Thoracic aorta (tissue), 2 donors: ENCODE measurements at places on chromosomes 16 and 17. TPM values are rescaled to one million over a fixed set of nuclear protein-coding genes. Genes with fewer than 3 reads are reported as not detected.

The ADAM11 gene
- total RNA-seq: 5.7 TPM

The NDE1 gene
- total RNA-seq: 37.0 TPM

The KRT28 gene
- not detected for total RNA-seq

The KCNJ18 gene
- total RNA-seq: not detected

The EXOC7 gene
- total RNA-seq: 94.0 TPM

The RDM1 gene
- not detected for total RNA-seq

The FGF11 gene
- 0.68 TPM for total RNA-seq

The TPSG1 gene
- 0.54 TPM for total RNA-seq

The MFAP4 gene
- total RNA-seq: 501 TPM

The SLC6A4 gene
- 1.6 TPM for total RNA-seq

The TAC4 gene
- not detected for total RNA-seq

- peaks cover 14% of the 10 kb centered on the region for H3K36me3 ChIP-seq
- H3K27ac ChIP-seq: no peak overlapping the region
- no peak overlapping the region for H3K4me3 ChIP-seq
- H3K27me3 ChIP-seq: no peaks in the 10 kb centered on the region
- H3K4me1 ChIP-seq: peaks cover 13% of the 10 kb centered on the region
- no peak for DNase-seq
These were observed 21.0 kb upstream of the YWHAE start for GRCh38 chr17:1420981-1421380.

GRCh38 chr16:1923299-1924034, 5.3 kb upstream of the HS3ST6 start:
- H3K27ac ChIP-seq: no peak overlapping the region
- peaks cover 22% of the 10 kb centered on the region for H3K27me3 ChIP-seq
- no peaks in the 10 kb centered on the region for H3K4me1 ChIP-seq
- no peak overlapping the region for H3K4me3 ChIP-seq
- no peak for DNase-seq

DNA sequence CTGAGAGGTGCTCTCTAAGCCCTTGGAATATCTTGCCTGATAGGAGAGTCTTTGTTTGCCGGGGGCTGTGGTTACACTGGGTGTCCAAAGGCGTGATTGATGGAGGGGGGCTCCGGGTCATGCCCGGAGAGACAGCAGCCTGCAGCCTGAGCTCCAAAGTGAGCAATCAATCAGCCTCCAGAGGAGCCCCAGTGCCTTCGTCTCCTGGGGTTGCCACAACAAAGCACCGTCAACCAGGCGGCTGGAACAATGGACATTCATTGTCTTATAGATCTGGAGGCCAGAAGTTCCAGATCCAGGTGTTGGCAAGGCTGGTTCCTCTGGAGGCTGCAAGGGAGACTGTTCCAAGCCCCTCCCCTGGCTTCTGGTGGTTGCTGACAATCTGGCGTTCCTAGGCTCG, 24.0 kb upstream of the GINS2 start:
- no peak for DNase-seq
- no peaks in the 10 kb centered on the region for H3K4me1 ChIP-seq
- H3K27me3 ChIP-seq: no peaks in the 10 kb centered on the region
- no peak overlapping the region for H3K4me3 ChIP-seq
- no peak overlapping the region for H3K27ac ChIP-seq
- no peaks in the 10 kb centered on the region for H3K36me3 ChIP-seq

- no peak for DNase-seq
- H3K27ac ChIP-seq: no peak overlapping the region
- no peak overlapping the region for H3K4me3 ChIP-seq
- H3K4me1 ChIP-seq: peaks cover 7% of the 10 kb centered on the region
- no peaks in the 10 kb centered on the region for H3K36me3 ChIP-seq
These were observed 16.3 kb downstream of the FAM117A start for GRCh38 chr17:49747632-49748031.

- DNase-seq: no peak
- H3K27me3 ChIP-seq: no peaks in the 10 kb centered on the region
- H3K27ac ChIP-seq: no peak overlapping the region
- H3K4me3 ChIP-seq: no peak overlapping the region
- H3K36me3 ChIP-seq: no peaks in the 10 kb centered on the region
These were observed 21.5 kb downstream of the DCAF7 start for GRCh38 chr17:63571632-63572310.

GRCh38 chr17:1937461-1937860, 87.7 kb downstream of the RTN4RL1 start:
- DNase-seq: no peak
- H3K27me3 ChIP-seq: no peaks in the 10 kb centered on the region
- H3K27ac ChIP-seq: no peak overlapping the region

DNA sequence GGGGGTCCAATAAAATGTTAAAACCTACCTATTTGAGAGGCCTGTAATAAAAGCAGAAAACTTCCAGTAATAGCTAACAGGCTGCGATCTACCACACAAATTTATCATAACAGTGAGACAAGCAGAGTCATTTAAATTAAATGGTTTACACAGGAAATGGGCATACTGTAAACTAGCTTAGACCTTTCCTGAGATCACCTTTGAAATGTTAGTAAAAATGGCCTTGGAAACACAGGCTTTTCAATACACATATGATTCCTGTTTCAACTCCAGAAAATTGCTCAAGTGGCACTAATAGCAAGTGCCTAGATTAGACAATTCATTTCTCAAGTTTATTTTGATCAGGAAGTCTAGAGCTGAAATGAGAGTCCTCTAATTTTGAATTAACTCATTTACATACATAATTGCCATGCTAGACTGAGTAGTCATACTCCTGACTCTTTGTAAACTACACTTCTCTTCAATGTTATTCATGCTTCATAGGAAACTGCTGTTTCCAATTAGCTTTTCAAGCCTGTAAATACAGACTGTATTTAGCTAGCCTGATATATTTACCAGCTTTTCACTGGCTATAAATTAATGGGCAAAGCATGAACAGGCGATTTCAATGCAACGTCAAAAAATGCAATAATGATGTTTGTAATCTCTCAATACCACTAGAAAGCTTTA, 43.3 kb downstream of the PARN start:
- no peak for DNase-seq
- no peaks in the 10 kb centered on the region for H3K27me3 ChIP-seq
- H3K4me3 ChIP-seq: no peak overlapping the region
- H3K27ac ChIP-seq: no peak overlapping the region
- no peaks in the 10 kb centered on the region for H3K4me1 ChIP-seq
- peaks cover 46% of the 10 kb centered on the region for H3K36me3 ChIP-seq

DNA sequence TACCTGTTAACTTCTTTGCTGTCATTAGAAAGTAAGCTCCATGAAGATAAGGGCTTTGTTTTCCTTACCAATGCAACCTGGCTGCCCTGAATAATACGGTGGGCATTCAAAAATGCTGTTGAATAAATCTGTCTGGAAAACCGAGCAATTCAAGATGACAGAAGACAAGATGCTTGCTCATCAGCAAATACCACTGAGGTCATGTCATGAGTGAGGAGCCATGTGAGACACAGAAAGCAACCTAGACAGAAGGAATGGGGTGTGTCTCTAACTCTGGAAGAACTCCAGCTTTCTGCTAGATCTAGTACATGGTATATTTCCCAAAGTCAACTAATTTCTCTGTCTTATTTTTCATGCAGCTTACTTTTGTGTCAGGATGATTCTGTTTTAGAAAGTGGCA, 64.2 kb downstream of the STH start:
- DNase-seq: no peak
- no peaks in the 10 kb centered on the region for H3K27me3 ChIP-seq
- H3K36me3 ChIP-seq: peaks cover 25% of the 10 kb centered on the region
- peaks cover 6% of the 10 kb centered on the region for H3K4me1 ChIP-seq

GRCh38 chr16:25189305-25189704, 27.4 kb upstream of the AQP8 start:
- H3K4me1 ChIP-seq: no peaks in the 10 kb centered on the region
- no peaks in the 10 kb centered on the region for H3K36me3 ChIP-seq
- H3K27me3 ChIP-seq: no peaks in the 10 kb centered on the region

GRCh38 chr16:77788181-77789084, at the start of gene VAT1L:
TSS of gene VAT1L (plus strand) at chr16:77788564. CDS start at chr16:77788683, 119 bp downstream.
- H3K4me1 ChIP-seq: peaks cover 2% of the 10 kb centered on the region
- peak within 1 kb of the TSS; percentile 85 for H3K4me3 ChIP-seq
- H3K36me3 ChIP-seq: no peaks in the 10 kb centered on the region
- H3K27me3 ChIP-seq: no peaks in the 10 kb centered on the region

DNA sequence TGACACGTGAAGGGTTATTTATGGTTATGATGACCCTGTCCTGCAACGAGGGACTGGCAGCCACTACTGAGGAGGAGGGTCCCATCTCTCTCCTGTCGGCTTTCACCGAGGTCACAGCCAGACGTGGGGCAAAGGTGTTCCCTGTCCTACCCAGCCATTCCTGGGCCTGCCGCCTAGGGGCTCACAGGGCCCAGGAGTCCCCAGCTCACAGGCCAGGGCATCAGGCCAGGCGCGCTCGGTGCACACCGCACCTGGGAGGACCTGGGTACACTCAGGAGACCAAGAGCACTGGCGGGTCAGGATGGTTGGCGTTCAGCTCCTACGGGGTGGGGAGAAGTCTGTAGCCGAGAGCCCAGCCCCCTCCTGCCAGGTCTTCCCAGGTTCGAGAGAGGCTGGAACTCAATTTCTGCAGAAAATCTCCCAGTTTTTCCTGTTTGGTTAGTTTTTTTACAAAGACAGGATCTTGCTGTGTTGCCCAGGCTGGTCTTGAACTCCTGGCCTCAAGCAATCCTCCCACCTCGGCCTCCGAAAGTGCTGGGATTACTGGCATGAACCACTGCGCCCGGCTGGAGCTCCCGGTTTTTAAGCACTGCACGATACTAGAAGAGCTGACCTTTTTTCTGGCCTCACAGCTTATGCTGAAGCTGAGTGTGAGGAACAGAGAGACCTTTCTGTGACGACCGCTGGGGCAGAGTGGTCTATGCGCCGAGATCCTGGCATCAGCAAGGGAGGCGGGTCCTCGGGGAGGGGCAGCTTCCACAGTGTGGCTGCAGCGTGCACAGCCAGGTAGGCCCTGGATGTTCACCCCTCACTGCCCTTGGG, 7.7 kb downstream of the CYBC1 start:
- H3K36me3 ChIP-seq: peaks cover 9% of the 10 kb centered on the region
- no peaks in the 10 kb centered on the region for H3K27me3 ChIP-seq
- no peak for DNase-seq
- H3K4me3 ChIP-seq: no peak overlapping the region
- no peak overlapping the region for H3K27ac ChIP-seq

- H3K27me3 ChIP-seq: no peaks in the 10 kb centered on the region
- peaks cover 52% of the 10 kb centered on the region for H3K4me1 ChIP-seq
- no peak overlapping the region for H3K27ac ChIP-seq
- DNase-seq: no peak
- H3K4me3 ChIP-seq: no peak overlapping the region
These were observed 29.2 kb downstream of the GNA13 start for GRCh38 chr17:65027305-65027704.

- no peaks in the 10 kb centered on the region for H3K27me3 ChIP-seq
- H3K4me1 ChIP-seq: peaks cover 16% of the 10 kb centered on the region
- no peaks in the 10 kb centered on the region for H3K36me3 ChIP-seq
- no peak within 1 kb of the TSS for H3K27ac ChIP-seq
These were observed at the start of gene GGA2 for GRCh38 chr16:23510164-23510914. TSS of gene GGA2 (minus strand) at chr16:23510494. CDS start at chr16:23510411, 83 bp downstream.

GRCh38 chr16:49995720-49996119, 29.3 kb upstream of the CNEP1R1 start:
- no peak overlapping the region for H3K27ac ChIP-seq
- no peaks in the 10 kb centered on the region for H3K27me3 ChIP-seq
- no peaks in the 10 kb centered on the region for H3K36me3 ChIP-seq
- no peaks in the 10 kb centered on the region for H3K4me1 ChIP-seq

GRCh38 chr16:24850289-24850938, 4.7 kb downstream of the SLC5A11 start:
- H3K27ac ChIP-seq: no peak overlapping the region
- H3K4me1 ChIP-seq: peaks cover 7% of the 10 kb centered on the region

GRCh38 chr17:73956595-73957465, 246.6 kb upstream of the RPL38 start:
- peaks cover 13% of the 10 kb centered on the region for H3K4me1 ChIP-seq
- no peak for DNase-seq
- no peak overlapping the region for H3K27ac ChIP-seq
- H3K36me3 ChIP-seq: no peaks in the 10 kb centered on the region
- no peak overlapping the region for H3K4me3 ChIP-seq

GRCh38 chr17:8563981-8564602, 66.4 kb downstream of the MYH10 start:
- H3K27ac ChIP-seq: peak overlapping the region; percentile 46
- H3K4me3 ChIP-seq: no peak overlapping the region
- no peak for DNase-seq

- no peaks in the 10 kb centered on the region for H3K27me3 ChIP-seq
- no peak overlapping the region for H3K27ac ChIP-seq
- no peak for DNase-seq
- no peak overlapping the region for H3K4me3 ChIP-seq
- H3K4me1 ChIP-seq: no peaks in the 10 kb centered on the region
These were observed 36.3 kb upstream of the PRSS54 start for GRCh38 chr16:58331024-58331707.

DNA sequence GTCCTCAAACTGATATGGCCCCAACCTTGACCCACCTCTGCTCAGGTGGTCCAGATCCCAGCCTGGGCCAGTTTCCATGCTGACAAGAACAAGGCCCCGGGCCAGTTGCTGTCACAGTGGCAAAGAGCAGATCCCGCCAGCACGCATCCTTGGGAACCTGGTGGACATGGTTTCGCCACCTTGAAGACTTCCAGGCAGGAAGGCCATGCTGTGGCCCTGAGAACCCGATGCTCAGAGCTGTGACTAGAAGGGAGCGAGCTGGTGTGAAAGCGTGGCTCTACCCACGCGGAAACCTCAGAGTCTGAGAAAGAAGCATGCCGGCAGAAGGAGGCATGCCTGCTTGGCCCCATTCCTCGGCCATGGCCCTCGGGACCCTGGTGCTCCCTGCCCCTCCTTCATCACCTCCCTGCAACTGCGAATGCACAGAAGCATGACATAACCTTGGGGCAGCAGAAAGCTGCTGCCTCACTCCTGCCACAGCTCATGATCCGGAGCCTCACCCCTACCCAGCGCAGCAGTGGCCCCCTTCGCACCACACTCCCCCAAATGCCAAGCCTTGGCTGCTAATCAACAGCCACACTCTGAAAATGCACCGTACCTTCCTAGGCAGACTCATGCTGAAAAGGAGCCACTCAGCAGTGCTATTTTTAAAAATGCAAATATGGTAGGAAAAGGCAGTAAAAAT, 33.2 kb downstream of the UBE2O start:
- no peaks in the 10 kb centered on the region for H3K27me3 ChIP-seq
- H3K4me1 ChIP-seq: peaks cover 31% of the 10 kb centered on the region
- H3K36me3 ChIP-seq: no peaks in the 10 kb centered on the region
- peak overlapping the region; percentile 26 for H3K27ac ChIP-seq
- DNase-seq: no peak

GRCh38 chr17:64355536-64356303, 34.9 kb downstream of the PECAM1 start:
- no peak for DNase-seq
- no peak overlapping the region for H3K27ac ChIP-seq

- H3K36me3 ChIP-seq: peaks cover 31% of the 10 kb centered on the region
- H3K27ac ChIP-seq: no peak overlapping the region
- H3K4me3 ChIP-seq: no peak overlapping the region
- H3K27me3 ChIP-seq: no peaks in the 10 kb centered on the region
- no peak for DNase-seq
These were observed 67.1 kb downstream of the CLEC18A start for GRCh38 chr16:70018254-70018653.

DNA sequence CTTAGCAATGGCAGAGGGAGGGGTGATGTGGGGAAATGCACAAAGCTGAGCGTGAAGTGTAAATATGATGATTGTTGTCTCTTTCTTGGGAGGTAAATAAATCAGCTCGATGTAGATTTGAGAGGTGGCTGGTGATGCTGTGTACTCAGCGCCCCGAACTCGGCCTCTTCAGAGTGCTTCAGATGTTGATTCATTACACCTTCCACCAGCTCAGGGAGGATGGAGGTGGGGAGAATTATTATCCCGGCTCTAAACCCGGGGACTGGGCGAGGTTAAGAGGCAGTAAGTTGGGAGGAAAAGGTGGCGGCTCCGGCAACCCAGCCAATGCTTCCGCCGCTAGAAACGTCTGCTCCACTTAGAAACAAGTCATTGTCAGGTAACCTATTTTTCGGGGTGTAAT, 86.5 kb downstream of the RPA1 start:
- no peaks in the 10 kb centered on the region for H3K4me1 ChIP-seq
- no peaks in the 10 kb centered on the region for H3K36me3 ChIP-seq
